Activated CD8-positive, alpha-beta memory T cell treated with anti-CD3 and anti-CD28 coated beads for 4 hours (primary cell): ENCODE measurements at places on chromosomes 5 and 9.
A peak's percentile ranks its signal among the peaks of the same experiment; 100 is the strongest.

DNA sequence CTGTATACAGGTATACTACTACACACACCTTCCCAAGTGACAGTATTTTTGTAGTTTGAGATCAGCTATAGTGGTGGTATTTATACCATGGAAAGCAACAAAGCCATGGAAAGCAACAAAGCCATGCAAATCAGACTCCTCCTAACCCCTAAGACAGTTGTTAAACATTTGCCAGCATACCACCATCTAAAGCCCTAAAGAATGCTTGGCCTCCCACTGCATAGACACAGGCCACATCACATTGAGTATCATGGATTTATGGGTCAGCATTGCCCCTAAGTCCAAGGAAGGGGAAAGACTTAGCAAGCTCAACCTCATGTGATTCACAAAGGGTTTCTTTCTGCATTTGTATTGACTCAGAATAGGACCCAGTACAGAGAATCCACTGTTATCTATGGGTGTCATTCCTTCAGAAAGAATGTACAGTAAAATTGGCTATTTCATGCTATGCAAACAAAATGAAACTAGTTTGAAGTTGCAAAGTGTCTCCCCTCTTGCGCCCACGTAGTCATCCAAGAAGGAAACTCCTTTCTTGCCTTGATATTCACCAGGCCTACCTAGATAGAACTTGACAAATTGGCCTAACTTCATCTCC lies 70.4 kb upstream of the IQGAP2 start:
- no peak for DNase-seq

DNA sequence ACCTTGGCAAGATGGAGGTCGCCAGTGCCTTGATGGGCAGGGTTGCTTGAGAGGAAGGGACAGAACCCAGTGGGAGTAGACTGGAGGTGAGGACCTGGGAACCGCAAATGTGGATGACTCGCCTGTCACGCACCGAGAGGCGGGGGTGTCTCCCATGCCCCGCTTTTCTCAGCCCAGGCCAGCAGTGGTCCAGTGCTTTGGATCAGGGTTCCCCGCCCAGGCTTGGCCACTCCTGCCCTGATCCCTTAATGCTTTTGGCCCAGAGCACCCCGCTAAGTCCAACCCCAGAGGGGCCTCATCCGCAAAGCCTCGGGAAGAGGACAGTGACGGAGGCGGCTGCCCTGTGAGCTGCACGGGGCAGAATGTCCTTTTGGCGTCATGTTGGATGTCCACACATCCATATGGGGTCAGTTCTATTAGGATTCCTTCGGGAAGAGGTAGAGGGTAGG lies 2.4 kb downstream of the MRPS2 start:
- no peak for DNase-seq

DNA sequence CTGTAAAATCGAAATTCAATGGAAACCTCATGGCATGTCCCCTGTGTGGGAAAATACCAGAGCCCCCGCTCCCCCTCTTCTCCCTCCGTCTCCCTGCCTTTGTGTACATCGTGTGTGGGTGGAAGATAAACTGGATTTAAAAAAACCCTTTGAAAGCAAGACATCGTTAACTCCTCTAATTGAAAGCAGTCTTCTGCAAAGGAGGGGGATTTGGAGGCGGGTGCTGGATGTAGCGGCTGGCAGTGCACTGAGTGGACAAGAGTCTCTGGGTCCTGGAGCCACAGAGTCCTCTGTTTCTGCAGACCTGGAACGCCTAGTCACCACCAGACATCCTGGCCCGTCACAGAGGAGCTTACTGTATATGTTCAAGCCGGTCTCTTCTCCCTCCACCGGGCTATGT lies 169.4 kb downstream of the PAPPA start:
- DNase-seq: no peak

- DNase-seq: no peak
Measured at GRCh38 chr5:71586052-71586940, 844 bp upstream of the MCCC2 start.

DNA sequence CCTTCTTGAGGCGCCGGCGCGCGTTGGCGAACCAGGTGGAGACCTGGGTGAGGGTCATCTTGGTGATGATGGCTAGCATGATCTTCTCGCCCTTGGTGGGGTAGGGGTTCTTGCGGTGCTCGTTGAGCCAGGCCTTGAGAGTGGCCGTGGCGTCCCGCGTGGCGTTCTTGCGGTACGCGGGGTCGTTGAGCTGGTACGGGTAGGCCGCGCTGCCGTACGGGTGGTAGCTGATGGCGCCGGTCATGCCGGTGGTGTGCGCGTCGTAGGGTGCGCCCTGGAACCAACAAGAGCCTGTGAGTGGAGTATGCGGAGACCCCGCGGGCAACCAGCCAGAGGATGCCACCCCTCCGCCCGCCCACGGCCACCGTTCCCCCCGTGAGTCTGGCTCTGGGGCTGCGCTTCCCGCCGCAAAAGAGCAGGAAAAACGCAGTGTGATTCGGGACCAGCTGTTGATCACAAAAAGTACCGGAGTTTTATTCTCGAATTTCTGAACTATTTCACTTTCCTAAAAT lies 1.9 kb downstream of the IRX2 start:
- DNase-seq: no peak

GRCh38 chr5:139022528-139022927 lies 147.4 kb upstream of the LRRTM2 start:
- no peak for DNase-seq

- DNase-seq: peak; percentile 30
Measured at GRCh38 chr5:14668181-14668591, 3.7 kb downstream of the OTULIN start.

GRCh38 chr9:88658311-88658822 lies 123.4 kb downstream of the NXNL2 start:
- DNase-seq: no peak

DNA sequence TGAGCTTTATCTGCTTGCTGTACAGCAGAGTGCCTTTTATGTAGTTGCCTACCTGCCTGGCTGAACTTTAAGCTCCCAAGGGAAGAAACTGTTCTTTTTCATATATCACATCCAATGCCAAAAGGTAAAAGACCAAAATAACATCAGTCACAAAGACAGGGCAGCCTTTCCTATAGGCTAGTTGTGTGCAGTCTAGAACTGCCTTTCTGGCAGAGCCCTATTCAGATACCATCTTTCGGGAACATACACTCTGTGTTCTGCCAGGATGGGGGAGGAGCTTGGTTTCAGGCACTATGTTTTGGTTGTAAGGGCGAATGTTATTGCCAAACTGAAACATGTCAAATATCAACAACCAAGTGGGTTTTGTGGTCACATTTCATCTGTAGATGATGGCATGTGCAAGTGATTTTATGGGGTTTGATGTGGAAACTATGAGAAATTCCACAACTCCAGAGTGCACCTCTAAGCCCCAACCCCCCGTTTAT lies 314.5 kb downstream of the ADGRV1 start:
- DNase-seq: no peak

DNA sequence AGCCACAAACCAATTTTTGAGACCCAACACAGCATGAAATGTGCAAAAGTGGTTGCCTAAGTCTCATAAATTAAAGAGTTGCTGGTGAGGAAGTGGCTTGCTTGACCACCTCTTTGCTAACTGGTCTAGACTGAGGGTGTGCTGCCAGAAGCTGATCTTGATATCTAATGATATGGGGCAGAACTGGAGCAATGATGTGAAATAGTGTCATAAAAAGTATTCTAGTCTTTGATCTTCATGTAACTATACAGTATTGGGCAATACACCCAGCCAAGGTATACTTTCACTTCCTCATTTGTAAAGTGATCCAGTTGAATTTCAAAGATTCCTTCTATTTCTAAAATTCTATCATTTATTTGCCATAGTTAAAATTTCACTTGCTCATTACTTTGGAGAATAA lies 5.9 kb upstream of the YTHDC2 start:
- DNase-seq: no peak

GRCh38 chr5:110063640-110064602 lies 374.2 kb downstream of the MAN2A1 start:
- no peak for DNase-seq

GRCh38 chr5:61347080-61347479 lies 15.0 kb downstream of the ZSWIM6 start:
- DNase-seq: no peak

DNA sequence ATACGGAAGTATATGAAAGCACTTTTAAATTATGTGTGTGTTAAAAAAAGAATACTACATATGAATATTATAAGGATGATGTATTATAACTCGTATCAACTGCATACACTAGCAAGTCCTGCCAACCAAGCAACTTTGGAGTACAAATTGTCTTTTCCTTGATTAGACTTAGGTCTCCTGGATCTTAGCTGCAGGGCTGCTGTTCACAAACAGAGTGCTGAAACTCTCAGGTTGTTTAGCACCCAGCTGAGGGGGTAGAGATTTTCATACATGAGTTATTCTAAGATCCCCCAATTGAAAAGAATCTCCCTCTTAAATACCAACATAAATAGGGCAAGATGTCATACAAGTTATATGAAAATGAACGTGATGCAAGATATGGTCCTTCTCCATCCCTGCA lies 149.8 kb upstream of the TNC start:
- no peak for DNase-seq

DNA sequence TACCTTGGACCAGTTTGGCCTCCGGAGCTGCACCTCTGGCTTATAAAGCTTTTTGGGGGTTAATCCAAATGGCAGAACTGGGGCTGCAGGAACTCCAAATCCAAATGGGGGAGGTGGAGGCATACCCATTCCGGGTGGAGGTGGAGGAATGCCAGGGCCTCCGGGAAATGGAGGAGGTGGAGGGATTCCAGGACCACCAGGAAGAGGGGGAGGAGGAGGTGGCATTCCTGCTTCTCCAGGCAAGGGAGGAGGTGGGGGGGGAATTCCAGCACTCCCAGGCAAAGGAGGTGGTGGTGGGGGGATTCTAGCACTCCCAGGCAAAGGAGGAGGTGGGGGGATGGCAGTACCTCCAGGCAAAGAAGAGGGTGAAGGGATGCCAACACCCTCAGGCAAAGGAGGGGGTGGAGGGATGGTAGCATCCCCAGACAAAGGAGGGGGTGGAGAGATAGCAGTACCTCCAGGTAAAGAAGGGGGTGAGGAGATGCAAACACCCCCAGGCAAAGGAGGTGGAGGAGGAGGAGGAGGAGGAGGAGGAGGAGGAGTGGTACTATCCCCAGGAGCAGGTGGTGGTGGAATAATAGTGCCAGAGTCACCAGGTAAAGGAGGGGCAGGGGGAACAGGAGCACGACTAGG lies 45.2 kb downstream of the DIAPH1 start:
- no peak for DNase-seq

DNA sequence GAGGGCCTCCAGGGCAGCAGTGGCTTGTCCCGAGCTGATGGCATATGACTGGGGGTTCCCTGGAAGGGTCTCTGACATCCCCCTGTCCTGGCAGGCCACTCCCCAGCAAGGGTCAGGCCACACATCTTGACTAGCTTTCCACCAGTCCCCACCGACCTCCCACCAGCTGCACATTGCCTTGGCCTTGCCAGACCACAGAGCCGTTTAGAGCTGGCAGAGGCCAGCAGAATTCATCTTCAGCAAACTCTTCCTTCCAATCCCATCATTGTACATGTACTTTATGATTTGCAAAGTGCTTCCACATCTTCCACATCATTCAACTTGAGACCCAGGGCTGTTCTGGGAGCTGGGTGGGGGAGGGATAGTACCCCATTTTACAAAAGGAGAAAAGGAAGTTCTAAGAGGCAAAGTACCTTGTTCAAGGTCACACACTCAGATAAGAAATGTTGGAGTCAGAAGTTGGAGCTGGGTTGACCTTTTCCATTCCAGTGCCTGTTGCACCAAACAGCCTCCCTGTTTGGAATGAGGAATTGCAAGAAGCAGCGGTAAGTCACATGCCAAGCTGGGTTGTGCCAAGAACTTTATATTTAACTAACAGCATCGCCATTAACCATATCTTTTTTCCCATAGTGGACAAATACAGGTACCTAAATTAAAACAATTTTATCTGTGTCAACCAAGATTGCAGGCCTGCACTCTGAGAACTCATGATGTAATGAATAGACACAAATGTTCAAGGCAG lies 25.8 kb upstream of the COL15A1 start:
- no peak for DNase-seq

DNA sequence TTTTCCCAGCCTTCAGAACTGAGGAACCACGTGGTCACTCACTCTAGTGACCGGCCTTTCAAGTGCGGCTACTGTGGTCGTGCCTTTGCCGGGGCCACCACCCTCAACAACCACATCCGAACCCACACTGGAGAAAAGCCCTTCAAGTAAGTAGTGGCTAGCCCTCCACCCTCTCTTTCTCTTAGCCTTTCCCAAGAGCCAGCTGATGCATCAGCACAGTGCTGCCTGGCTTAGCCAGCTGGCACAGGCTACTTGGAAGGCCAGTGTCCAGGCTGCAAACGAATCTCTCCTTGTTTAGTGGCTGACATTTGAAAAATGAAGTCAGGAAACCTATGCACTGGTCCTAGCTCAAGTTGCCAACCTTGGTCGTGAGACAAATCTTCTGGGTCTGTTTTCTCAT lies 91.1 kb downstream of the PRDM6 start:
- no peak for DNase-seq

DNA sequence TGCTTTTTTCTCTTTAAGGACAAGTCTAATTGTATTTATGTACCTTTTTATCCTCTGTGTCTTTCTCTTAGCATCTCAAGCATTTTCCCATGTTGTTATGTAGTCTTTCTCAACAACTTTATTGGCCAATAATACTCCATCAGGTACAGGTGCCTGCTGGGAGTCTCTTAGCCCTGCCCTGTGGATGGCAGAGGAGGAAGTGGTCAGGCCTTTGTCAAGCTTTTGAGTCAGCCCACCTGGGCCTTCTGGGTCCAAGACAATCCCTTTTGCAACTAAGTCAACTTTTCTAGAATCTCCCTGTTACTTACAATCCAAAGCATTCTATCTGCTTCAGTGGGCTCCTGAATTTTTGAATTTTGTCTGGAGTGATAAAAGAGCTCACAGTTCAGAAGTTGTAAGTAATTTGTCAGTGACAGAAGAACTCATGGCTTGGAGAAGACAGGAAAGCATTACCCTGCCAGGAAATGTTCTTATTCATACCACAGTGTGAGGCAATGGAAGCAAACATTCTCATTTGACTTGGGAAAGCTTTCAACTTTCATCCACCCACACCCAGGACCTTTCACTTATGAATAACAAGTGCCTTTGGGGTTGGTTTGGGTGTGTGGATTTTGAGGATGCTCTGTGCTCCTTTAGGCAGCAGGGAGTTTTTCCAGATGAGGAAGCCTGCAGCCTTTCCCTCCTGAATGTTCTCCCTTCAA lies 200.0 kb upstream of the S1PR3 start:
- no peak for DNase-seq

DNA sequence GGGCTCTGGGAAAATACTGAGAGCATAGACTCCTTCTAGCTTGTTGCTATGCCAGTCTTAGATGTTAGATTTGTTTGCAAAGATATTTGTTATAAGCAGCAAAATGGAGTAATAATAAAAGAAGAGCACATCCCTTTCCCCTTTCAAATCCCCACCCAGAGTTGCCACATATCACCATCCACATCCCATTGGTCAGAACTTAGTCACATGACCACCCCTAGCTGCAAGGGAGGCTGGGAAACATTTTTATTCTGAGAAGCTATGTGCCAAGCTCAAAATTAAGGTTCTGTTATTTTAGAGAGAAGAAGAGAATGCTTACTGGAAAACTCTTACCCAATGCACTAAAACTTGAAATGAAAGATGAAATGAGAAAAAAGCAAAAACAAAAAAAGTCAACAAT lies 193.9 kb upstream of the MVB12B start:
- DNase-seq: no peak
